Chondrocyte (in vitro differentiated cells): ENCODE measurements at places on chromosomes 7 and 10.
A peak's percentile ranks its signal among the peaks of the same experiment; 100 is the strongest.

DNA sequence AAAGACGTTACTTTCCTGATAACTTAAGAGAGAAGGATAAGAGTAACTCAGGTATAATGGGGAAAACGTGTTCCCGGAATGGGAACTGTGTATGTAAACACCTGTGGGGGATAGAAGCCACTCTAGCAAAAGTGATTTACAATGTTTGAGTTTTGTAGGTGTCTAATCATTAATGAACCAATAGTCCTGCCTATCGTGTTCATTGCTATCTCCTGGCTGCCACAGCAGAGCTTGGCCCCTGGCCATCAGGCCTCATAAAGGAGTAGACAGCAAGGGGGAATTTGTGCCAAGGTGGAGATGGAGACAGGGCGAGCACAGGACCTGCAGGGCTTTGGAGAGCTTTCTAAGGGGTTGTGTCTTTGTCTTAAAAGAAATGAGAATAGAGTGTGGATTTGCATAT is 102.1 kb downstream of the GAD2 start:
- H3K36me3 ChIP-seq, result no peaks in the 10 kb centered on the region
- no peaks in the 10 kb centered on the region for H3K4me1 ChIP-seq

- H3K4me1 ChIP-seq, result no peaks in the 10 kb centered on the region
- H3K27me3 ChIP-seq, result peaks cover 33% of the 10 kb centered on the region
- no peaks in the 10 kb centered on the region for H3K36me3 ChIP-seq
- DNase-seq, result peak; percentile 59
- H3K4me3 ChIP-seq, result no peak overlapping the region
These were observed 6.3 kb upstream of the VSIR start for GRCh38 chr10:71779641-71780040.

DNA sequence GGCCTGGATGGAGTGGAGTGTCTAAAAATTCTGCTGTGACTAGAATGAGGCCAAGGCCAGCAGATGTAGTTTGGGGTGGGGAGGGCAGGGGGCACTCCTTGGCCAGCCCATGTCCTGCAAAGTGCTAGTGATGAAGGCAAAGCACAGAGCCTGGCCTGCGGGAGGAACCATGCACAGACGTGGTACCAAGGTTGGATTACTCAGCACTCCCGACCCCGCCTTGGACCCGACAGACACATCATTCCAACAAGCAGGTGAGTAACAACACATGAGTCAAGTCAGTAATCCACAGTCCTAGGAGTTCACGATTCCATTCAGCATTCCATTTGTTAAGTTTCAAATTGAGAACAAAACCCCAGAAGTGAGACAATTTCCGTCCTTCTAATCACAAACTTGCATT is 317.3 kb downstream of the TCERG1L start:
- no peak for DNase-seq
- H3K36me3 ChIP-seq, result no peaks in the 10 kb centered on the region
- H3K27ac ChIP-seq, result no peak overlapping the region
- no peak overlapping the region for H3K4me3 ChIP-seq
- no peaks in the 10 kb centered on the region for H3K4me1 ChIP-seq
- H3K27me3 ChIP-seq, result no peaks in the 10 kb centered on the region

DNA sequence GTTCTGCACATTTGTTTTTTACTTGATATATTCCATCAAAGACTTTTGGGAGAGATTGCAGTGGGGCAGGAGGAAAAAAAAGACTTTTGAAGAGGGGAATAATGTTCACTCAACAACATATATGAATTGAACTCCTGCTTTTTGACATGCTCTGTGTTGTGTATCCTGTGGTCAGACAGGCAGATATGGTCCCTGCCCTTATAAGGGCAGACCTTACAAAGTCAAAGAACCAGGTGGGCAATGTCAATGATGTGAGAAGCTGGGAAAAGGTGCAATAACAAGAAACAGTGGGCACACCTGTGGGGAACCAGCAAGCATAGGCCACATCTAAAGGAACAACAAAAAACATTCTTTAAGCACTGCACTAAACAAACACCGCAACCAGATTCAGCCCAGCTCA is 8.2 kb downstream of the AIFM2 start:
- H3K4me1 ChIP-seq, result no peaks in the 10 kb centered on the region
- H3K4me3 ChIP-seq, result no peak overlapping the region
- peaks cover 6% of the 10 kb centered on the region for H3K36me3 ChIP-seq
- no peak overlapping the region for H3K27ac ChIP-seq
- DNase-seq, result no peak

GRCh38 chr10:12947741-12948140 is 53.8 kb downstream of the CCDC3 start:
- peaks cover 4% of the 10 kb centered on the region for H3K36me3 ChIP-seq
- H3K4me1 ChIP-seq, result peaks cover 24% of the 10 kb centered on the region
- no peak overlapping the region for H3K27ac ChIP-seq
- H3K27me3 ChIP-seq, result no peaks in the 10 kb centered on the region
- no peak overlapping the region for H3K4me3 ChIP-seq
- no peak for DNase-seq

- H3K27me3 ChIP-seq, result no peaks in the 10 kb centered on the region
- no peak for DNase-seq
- H3K4me3 ChIP-seq, result no peak overlapping the region
- H3K4me1 ChIP-seq, result peaks cover 8% of the 10 kb centered on the region
- peaks cover 19% of the 10 kb centered on the region for H3K36me3 ChIP-seq
- no peak overlapping the region for H3K27ac ChIP-seq
These were observed 40.3 kb upstream of the EFCAB10 start for GRCh38 chr7:105621617-105622016.

DNA sequence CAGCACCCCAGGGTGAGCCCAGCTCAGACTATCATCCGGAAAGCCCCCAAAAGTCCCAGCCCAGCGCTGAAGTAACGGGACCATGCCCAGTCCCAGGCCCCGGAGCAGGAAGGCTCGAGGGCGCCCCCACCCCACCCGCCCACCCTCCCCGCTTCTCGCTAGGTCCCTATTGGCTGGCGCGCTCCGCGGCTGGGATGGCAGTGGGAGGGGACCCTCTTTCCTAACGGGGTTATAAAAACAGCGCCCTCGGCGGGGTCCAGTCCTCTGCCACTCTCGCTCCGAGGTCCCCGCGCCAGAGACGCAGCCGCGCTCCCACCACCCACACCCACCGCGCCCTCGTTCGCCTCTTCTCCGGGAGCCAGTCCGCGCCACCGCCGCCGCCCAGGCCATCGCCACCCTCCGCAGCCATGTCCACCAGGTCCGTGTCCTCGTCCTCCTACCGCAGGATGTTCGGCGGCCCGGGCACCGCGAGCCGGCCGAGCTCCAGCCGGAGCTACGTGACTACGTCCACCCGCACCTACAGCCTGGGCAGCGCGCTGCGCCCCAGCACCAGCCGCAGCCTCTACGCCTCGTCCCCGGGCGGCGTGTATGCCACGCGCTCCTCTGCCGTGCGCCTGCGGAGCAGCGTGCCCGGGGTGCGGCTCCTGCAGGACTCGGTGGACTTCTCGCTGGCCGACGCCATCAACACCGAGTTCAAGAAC is 1.1 kb downstream of the VIM start:
- DNase-seq, result peak; percentile 97
- peak overlapping the region; percentile 89 for H3K4me3 ChIP-seq
- no peaks in the 10 kb centered on the region for H3K27me3 ChIP-seq
- H3K27ac ChIP-seq, result peak overlapping the region; percentile 99
- peaks cover 45% of the 10 kb centered on the region for H3K4me1 ChIP-seq
- peaks cover 41% of the 10 kb centered on the region for H3K36me3 ChIP-seq

DNA sequence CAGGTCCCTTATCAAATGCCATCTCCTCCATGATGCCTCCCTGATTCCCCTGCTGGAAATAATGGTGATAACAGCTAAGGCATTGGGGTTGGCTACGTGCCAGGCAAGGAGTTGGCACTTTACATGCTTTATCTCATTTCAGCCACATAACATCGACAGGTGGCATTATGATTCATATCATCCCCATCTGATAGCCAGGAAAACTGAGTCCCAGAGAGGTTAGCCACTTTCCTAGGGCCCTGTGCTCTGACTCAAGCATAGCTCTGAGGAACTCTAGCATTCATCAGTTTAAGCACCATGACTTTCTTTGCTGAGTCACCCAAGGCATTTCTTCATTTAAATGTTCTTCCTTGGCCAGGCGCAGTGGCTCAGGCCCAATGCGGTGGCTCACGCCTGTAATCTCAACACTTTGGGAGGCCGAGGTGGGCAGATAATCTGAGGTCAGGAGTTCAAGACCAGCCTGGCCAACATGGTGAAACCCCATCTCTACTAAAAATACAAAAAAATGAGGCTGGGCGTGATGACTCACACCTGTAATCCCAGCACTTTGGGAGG is 6.6 kb downstream of the LEP start:
- H3K4me3 ChIP-seq, result no peak overlapping the region
- H3K36me3 ChIP-seq, result no peaks in the 10 kb centered on the region
- no peak overlapping the region for H3K27ac ChIP-seq
- H3K27me3 ChIP-seq, result peaks cover 32% of the 10 kb centered on the region

DNA sequence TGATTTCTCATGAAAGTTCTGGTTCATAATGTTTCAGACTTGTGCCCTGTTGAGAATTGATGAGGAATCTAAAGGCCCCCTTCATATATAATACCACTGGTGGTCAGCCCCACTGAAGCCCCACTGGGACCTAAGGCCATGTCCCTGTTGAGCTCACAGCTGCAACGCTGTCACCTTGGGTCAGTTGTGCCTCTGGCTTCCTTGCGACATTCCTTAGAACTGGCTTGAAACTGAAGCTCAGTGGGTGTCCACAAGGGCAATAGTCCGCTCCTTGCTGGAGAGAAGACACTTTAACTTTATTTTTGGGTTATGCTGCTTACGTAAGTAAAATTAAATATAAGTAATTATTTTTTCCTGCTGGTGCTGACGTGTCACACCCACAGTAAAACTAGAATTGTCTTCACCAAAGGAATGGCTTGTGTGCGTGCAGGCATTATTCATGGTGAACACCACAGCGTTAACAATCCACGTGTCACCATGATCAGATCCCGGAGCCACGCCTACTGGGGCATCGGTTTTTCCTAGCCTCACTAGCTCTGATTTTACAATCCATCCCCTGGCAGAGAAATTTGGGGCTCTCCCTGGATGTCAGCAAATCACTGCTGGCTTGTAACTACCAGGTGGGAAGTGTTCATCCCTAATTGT is 66.5 kb downstream of the BICC1 start:
- no peak overlapping the region for H3K4me3 ChIP-seq
- peaks cover 79% of the 10 kb centered on the region for H3K4me1 ChIP-seq
- DNase-seq, result no peak
- H3K27me3 ChIP-seq, result no peaks in the 10 kb centered on the region
- H3K36me3 ChIP-seq, result peaks cover 2% of the 10 kb centered on the region

DNA sequence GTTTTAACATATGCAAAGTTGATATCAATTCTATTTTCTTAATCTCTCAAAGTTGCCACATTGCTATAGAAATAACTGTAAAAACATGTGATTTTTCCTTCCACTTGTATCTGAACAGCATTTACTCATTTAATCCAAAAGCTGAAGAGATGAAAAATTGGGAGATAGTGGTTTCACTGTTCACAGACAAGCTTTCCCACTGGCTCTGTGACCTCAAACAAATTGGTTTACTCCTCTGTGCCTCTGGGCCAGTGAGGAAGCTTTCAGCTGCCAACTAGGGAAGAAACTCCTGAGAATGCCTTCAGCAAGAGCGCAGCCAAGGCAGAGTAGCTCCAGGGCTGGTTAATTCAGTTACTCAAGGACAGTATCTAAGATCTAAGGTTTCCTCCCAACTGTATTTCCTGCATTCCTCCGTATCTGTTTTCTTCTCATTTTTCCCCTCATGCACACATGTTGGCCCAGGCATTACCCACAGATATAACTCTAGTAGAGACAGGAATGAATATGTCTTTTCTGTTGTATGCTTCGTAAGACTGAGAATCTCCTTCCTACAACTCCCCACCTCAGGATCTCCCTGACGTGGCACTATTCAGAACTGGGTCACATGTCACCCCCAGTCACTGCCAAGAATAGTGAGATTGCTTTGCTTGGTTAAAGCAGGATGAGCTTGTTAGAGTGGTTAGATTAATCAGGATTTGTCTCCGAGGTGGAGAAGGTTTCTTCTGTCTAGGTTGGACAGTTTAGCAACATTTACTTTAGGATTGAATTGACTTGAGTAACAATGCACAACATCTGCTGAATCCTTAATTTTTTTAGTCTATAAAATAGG is 315.7 kb downstream of the NRG3 start:
- no peak overlapping the region for H3K4me3 ChIP-seq
- H3K27ac ChIP-seq, result no peak overlapping the region
- no peaks in the 10 kb centered on the region for H3K36me3 ChIP-seq
- no peak for DNase-seq
- no peaks in the 10 kb centered on the region for H3K27me3 ChIP-seq

GRCh38 chr10:50572017-50572491 is 51.7 kb downstream of the SGMS1 start:
- H3K4me3 ChIP-seq, result no peak overlapping the region
- no peaks in the 10 kb centered on the region for H3K27me3 ChIP-seq
- H3K36me3 ChIP-seq, result peaks cover 3% of the 10 kb centered on the region
- no peak overlapping the region for H3K27ac ChIP-seq
- DNase-seq, result no peak
- peaks cover 28% of the 10 kb centered on the region for H3K4me1 ChIP-seq

- no peaks in the 10 kb centered on the region for H3K36me3 ChIP-seq
- no peaks in the 10 kb centered on the region for H3K27me3 ChIP-seq
- no peak overlapping the region for H3K4me3 ChIP-seq
- no peak for DNase-seq
- no peak overlapping the region for H3K27ac ChIP-seq
These were observed 171.3 kb upstream of the STEAP4 start for GRCh38 chr7:88477976-88478375.

DNA sequence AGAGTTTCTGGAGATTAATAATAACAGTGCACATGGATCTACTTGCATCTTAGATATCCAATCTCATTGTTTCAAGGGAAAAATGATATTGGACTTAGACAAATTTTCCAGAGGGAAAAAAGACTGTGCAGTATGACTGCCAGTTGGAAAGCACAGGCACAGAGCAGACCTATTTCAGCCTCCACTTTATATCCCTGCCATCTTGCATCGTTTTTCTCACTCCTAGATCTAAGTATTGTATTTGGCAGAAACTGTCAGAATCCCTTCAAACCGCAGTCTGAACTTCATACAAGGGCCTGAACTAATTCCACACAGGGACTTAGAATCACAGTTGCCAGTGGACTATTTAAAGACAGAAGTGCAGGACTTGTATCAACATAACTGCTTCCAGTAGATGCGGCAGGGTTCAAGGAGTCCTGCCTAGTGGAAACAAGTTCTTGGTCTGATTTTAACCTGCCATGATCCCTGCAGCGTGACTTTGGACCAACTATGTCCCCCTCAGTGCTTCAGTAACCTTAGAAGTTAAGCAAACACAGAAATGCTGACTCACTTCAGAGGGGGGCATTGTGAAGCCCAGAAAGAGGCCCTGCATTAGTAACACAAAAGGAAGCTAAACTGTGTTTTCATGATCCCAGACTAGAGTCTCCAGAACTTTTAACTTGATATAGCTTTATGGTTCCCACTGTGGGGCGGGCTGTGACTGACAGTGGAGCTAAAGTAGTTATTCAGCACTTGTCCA is 95.7 kb upstream of the PALS2 start:
- H3K27me3 ChIP-seq, result no peaks in the 10 kb centered on the region
- DNase-seq, result no peak
- peaks cover 37% of the 10 kb centered on the region for H3K4me1 ChIP-seq
- peak overlapping the region; percentile 17 for H3K4me3 ChIP-seq
- no peaks in the 10 kb centered on the region for H3K36me3 ChIP-seq
